ENCODE measurements at places on chromosomes 1 and 21.

DNA sequence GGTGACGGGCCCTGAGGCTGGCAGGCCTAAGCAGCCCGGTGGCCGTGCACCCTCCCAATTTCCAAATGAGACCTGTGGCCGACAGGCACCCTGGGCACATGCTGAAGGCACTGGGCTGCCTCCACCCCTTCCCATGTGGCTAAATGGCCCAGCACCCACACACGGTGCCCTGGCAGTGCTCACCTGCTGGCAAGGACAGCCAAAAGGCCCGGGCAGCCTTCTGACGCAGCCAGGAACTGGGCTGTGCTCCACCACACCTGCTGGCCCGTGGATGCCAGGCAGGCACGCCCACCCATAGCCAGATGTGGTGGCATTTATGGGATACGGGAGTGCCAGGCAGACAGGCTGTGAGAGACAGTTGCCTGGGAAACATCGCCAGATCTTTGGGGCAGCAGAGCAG is 4.0 kb upstream of the FAAP20 start:
- no peak for DNase-seq

DNA sequence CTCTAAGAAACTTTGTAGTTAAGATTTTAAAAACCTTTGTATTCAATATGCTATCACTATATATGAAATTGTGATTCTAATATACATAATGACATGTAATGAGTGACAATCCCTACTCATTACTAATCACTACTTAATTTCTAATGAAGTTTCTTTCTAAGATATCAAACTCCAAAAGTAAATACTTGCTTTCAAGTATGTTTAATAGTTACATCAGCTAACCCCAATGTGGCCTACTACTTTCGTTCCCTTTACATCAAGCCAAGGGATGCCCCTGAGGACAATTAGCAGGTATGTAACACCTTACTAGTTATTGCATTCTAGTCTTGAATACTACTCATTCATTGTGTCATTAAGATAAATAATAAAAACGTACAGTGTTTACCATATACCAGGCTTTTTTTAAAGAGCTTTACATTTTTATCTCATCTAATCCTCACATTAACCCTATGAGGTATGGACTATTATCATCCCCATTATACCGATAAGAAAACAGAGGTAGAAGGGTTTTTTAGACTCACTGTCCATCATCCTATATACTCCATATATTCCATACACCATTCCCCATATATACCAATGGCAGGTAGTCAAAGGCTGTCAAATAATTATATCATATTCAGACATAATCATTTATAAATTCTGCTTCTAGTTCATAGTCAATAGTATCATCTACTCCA is 4.2 kb downstream of the PPP1R15B start:
- no peak for DNase-seq

- DNase-seq: no peak
Observed at GRCh38 chr1:206895837-206896242, 1.4 kb upstream of the IL24 start.

GRCh38 chr1:33902486-33903209 is 38.8 kb downstream of the HMGB4 start:
- DNase-seq: no peak

DNA sequence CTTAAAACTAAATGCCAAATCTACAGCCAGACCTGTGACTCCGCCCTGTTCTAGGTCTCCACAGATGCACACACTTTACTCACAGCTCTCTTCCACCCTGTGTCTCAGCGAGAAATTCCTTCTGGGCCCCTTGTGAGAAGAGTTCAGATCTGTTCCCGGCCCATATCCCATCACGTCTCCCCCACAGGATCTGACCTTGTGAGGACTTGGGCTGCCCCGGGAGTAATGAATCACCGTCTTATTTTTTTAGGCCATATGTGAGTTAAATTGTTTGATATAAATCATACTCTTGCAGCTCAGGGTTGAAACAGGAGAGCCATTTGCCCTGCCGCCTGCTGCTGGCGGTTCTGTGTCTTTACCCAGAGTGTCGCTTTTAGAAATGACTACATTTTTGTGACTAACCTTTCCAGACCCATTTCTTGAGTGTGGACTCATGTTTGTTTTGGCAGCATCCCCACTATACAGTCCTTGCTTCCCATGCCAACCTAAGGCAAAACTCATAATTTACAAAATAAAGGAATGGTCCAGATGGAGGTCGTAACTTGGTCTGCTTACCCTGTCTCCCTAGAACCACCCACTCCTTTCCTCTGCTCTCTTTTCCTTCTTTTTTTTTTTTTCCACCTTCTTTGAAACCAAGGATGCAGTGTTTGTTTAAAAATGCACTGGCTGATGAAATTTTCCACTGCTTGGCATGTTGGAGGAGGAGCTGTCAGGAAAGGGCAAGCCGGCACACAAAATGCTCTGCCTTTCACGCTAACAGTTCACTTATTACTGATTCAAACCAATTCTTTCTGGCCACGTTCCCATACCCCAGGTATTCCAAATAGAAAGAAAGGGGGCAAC is 98.0 kb upstream of the C1orf105 start:
- DNase-seq: no peak

GRCh38 chr1:44505210-44505993 is 100.3 kb downstream of the RNF220 start:
- DNase-seq: no peak
